ENCODE measurements at places on chromosomes 6 and 20.

- DNase-seq, result peak; percentile 75
Observed at GRCh38 chr20:12028771-12029170, 111.1 kb downstream of the BTBD3 start.

GRCh38 chr20:20482453-20482852 lies 114.5 kb downstream of the INSM1 start:
- DNase-seq, result no peak

- no peak for DNase-seq
Observed at GRCh38 chr20:59398537-59399205, 98.3 kb downstream of the EDN3 start.

- no peak for DNase-seq
Observed at GRCh38 chr6:117512987-117513573, 30.6 kb downstream of the DCBLD1 start.

GRCh38 chr6:46421939-46422338 lies 69.3 kb downstream of the RCAN2 start:
- no peak for DNase-seq

DNA sequence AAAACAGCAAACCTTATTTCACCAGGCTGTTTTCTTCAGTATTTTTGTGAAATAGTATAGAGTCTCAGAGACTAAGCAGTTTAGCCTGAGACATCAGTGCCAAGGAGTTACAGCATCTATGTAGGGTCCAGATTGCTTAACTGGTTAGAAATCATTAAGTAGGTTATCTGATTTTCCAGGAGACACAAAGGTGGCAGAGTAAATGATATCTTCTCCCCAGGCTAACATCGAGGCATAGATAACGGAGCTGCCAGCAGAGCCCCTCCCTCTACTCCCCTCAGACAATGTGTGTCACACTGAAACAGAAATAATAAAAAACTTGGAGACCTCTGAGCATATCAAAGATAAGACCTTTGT lies 473.0 kb upstream of the CITED2 start:
- DNase-seq, result no peak

DNA sequence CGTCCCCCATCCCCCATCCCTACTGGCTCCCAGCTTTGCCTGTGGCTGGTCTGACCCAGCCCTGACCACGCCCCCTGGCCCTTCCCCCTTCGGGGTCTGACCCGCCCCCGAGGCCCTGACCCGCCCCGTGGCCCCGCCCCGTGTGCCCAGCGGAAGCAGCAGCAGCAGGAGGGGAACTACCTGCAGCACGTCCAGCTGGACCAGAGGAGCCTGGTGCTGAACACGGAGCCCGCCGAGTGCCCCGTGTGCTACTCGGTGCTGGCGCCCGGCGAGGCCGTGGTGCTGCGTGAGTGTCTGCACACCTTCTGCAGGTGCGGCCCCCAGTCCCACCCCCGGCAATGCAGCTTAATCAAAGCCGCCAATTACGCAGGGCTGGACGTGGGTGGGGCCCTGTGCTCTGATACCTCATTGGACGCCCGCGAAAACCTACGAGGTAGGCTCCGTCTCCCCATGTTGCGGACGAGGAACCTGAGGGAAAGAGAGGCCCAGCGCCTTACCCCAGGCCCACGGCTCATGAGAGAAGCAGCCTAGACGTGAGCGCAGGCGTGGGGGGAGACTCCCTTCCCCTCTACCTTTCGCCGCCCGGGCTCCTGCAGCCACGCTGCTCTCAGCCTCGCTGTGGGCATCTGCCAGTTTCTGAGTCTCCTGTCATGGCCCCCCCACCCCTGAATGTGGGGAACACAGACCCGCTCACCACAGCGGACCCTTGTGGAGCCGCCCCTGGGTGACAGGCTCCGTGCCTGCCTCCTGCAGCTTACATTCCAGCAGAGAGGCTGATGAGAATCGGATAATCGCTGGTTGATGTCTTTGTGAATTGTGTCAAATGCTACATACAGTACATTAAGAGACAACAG lies 12.8 kb downstream of the RBCK1 start:
- DNase-seq, result peak; percentile 35

- peak; percentile 92 for DNase-seq
Observed at GRCh38 chr20:38625896-38626295, 24.3 kb downstream of the ARHGAP40 start.

GRCh38 chr6:90676516-90677300 lies 89.8 kb upstream of the MAP3K7 start:
- no peak for DNase-seq

DNA sequence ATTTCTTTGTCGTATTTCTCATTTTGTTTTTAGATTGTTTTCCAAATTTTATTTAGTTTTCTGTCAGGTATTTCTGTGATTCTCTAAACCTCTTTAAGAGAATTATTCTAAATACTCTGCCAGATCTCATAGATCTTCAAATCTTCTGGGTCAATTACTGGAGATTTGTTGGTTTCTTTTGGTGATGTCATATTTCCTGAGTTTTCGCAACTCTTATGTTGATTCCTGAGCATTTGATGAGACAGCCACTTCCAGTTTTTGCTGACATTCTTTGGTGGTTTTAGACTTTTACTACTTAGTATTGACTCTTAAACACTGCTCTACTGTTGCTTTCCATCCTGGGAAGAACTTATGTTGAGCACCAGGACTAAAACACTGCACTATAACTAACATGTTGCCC lies 21.9 kb downstream of the ADGB start:
- DNase-seq, result no peak

DNA sequence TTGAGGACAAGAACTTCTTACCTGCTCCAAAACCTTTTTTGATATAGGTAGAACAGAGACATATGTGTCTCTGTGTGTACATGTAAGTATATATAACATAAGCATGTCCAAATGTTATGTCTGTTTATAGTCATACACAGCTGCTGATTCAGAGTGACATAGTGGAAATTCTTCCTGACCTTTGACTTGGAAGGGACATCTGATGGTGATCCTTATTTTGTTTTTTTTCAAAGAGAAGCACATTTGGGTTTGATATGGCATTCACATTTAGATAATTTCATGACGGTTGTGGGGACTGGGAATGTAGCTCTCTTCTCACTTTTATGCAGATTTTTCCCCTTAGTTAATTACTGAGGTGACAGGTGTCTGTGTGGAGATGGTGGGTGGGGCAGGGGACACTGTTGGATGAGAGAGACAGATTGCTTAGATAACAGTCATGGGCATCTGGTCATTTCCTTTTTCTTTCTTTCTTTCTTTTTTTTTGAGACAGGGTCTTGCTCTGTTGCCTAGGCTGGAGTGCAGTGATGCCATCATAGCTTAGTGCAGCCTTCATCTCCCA lies 39.0 kb downstream of the FARS2 start:
- DNase-seq, result no peak

- DNase-seq, result no peak
Observed at GRCh38 chr20:25238319-25239037, 9.4 kb upstream of the PYGB start.

GRCh38 chr6:85405175-85405852 lies 44.6 kb upstream of the NT5E start:
- no peak for DNase-seq

DNA sequence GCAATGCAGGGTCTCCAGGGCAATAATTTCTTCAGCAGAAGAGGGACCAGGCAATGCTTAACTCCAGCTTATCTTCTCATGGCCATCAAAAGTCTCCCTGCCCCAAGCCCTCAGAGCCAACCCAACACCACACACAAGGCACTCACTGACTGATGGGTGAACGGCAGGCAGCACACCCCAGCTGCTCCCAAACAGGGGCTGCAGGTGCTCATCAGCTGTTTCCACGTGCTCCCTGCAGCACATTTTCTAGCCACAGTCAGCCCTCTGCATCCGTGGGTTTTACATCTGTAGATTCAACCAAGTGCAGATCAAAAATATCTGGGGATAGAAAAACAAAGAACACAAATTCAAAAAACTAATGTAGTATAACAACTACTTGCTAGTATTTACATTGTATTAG lies 4.0 kb upstream of the GABRR1 start:
- DNase-seq, result no peak

GRCh38 chr20:11492386-11492785 lies 425.3 kb upstream of the BTBD3 start:
- DNase-seq, result no peak

DNA sequence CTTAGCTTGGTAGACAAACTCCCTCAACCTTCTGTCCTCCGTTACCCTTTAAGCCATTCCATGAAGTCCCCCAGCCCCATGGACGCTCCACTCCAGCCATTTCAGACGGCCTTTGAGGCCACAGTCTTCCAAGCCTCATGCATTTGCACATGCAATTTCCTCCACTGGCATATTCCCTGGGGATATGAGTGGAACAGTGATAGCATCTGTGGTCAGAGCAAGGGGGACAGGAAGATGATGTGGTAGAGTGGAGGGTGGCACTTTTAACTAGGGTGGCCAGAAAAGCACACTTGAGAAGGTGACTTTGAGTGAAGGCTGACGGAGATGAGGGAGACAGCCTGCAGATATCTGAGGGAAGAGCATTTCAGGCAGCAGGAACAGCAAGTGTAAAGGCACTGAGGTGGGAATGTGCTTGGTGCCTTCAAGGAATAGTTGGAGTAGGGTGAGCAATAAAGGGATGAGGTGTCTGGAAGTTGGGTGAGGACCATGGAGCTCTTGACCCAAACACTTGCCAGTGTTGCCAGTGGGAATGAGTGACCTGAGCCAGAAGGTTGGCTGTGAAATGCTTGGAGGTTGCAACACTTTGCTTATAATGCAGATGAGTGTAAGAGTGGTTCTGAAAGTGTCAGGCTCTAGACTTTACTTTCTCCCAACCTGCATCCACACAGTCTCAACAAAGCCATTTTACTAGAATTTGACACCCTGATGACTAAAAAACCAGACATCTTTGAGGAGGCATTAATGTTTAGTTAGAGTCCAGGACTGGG lies 275.6 kb upstream of the SUPT3H start:
- DNase-seq, result no peak

- DNase-seq, result peak; percentile 75
Observed at GRCh38 chr6:56713254-56713672, 70.6 kb upstream of the DST start.

DNA sequence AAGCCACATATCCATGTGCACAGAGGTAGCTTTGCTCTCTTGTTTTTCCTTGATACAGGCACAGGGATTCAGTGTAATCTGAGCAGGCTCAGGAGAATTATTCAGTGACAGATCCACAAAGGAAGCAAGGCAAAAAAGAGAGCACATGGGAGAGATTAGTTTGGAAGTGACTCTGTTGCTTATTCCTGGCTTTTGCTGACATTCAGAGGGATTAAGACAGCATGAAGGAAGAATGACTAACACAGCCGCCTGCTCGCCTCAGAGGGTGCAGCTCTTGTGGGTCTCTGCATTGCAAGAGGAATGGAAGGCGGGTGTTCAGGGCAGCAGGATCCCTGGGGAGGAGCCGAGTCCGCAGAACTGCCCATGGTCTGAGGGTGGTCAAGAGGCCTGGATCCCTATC lies 203.4 kb upstream of the KCNQ5 start:
- DNase-seq, result no peak

- DNase-seq, result no peak
Observed at GRCh38 chr6:151576633-151577032, 82.8 kb downstream of the CCDC170 start.

DNA sequence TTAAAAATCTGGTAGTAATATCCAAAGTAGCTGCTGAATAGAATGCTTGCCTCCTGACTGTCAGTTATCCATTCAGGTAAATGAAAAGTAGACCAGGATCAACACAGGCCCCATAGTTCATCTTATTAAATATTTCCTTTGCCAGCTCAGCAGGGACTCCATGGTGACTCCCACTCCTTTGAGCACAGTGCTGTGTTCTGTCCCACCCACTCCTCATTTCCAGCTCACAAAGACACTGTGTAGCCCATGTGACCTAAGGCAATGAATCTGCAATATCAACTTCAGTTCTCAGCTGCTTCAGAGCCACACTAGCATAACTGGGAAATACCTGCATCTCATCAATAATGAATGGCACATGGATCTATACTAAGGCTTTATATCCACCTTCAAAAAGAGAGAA lies 189.5 kb upstream of the MANEA start:
- no peak for DNase-seq

- no peak for DNase-seq
Observed at GRCh38 chr20:45223136-45223535, 2.0 kb downstream of the SEMG2 start.

- no peak for DNase-seq
Observed at GRCh38 chr6:34897130-34897529, 8.1 kb downstream of the ANKS1A start.

DNA sequence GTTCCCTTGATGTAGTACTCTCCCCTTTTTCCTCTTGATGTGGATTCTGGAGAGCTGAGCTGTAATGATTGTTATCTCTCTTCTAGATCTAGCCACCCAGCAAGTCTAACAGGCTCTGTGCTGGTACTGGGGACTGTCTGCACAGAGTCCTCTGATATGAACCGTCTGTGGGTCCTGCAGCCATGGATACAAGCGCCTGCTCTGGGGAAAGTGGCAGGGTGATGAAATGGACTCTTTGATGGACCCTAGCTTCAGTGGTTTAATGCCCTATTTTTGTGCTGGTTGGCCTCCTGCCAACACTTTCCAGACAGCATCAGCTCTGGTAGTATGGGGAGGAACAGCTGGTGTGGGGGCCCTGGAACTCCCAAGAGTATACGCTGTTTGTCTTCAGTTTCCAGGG lies 216.3 kb downstream of the ADGRG6 start:
- DNase-seq, result peak; percentile 73

DNA sequence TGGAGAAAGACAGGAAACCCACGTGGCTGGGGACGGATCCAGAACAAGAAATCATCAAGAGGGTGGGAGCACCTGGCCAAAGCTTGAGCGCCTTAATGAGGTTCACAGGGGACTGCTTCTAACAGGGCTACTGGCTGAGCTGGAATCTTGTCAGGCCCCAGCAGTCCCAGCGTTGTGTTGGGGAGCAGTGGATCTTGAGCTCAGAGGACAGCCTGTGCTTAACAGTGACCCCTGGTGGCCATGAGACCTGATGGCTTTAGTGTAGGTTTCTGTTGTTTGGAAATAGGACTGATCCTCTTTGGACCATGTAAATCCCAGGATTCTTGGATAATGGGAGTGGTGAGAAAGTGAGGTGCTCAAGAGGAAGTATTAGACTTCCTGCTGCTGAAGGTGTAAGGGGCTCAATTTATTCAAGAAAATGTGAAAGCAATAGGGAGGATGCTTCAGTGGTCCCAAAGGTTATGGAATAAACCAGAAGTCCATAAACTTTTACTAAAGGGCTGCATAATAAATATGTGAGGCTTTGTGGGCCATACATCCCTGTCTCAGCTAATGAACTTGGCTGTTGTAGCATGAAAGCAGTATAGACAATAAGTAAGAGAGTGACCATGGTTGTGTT lies 216.2 kb downstream of the NFATC2 start:
- DNase-seq, result no peak

DNA sequence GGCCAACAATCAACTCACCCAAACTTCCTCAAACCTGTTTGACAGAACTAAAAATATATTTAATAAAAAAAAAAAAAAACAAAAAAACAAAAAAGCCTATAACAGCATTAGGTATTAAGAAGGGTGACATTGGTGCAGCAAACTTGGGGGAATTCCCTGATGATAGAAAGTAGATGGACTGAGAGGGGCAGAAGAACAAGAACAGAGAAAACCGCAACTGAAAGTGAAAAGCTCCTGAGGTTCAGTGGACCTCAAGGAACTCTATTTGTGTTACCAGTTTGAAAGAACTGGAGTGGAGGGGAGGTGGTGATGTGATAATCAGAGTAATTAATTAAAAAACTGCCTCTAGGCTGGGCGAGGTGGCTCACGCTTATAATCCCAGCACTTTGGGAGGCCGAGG lies 53.8 kb downstream of the MACROD2 start:
- no peak for DNase-seq

- DNase-seq, result no peak
Observed at GRCh38 chr20:1818247-1818840, 76.9 kb upstream of the SIRPA start.

Measured in trophoblast cell (in vitro differentiated cells and primary cell).